ENCODE measurements at places on chromosomes 16 and 17.

DNA sequence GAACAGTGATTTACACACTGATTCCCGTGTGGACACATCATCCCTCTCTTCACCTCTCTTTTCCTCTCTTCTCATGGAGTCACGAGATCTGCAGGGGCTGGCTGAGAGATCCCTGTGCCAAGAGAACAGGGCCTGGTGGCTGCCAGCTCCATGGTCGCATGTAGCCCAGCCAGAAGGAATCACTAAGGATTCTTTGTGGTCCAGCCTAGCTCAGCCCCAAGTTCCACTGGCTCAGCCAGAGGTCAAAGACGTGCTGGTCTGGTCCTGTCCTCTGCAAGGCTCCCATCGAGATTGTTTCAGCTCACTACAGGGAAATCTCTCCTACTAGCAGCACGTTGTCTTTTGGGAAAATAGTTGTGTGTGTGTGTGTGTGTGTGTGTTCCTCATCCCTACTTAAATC lies 66.4 kb downstream of the NDEL1 start:
- H3K27ac ChIP-seq: peak overlapping the region; percentile 30
- no peak overlapping the region for H3K4me3 ChIP-seq
- H3K36me3 ChIP-seq: peaks cover 83% of the 10 kb centered on the region

- H3K4me1 ChIP-seq: peaks cover 5% of the 10 kb centered on the region
- H3K4me3 ChIP-seq: no peak overlapping the region
- H3K36me3 ChIP-seq: no peaks in the 10 kb centered on the region
- no peak for DNase-seq
- no peak overlapping the region for H3K27ac ChIP-seq
- H3K27me3 ChIP-seq: no peaks in the 10 kb centered on the region
Measured at GRCh38 chr17:81066771-81067315, 31.9 kb downstream of the BAIAP2 start.

DNA sequence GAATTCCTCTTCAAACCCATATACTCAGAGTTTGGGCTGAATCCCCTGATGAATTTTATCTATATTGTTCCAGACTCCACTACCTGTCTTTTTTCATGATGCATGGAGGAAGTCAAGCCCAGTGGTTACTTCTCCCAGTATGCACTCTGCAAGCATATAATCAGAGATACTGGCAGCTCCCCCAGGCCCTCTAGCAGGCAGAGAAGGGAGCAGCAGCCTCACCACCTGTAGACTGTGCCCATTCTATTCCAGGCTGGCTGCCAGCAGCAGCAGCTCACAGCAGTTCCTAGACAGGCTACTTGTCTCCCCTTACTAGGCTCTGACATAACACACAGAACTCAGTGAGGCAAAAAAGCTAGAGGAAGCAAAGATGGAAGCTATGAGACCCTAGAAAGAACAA lies 3.4 kb downstream of the MKS1 start:
- peaks cover 5% of the 10 kb centered on the region for H3K36me3 ChIP-seq
- H3K27ac ChIP-seq: no peak overlapping the region
- H3K4me1 ChIP-seq: peaks cover 9% of the 10 kb centered on the region
- H3K27me3 ChIP-seq: peaks cover 9% of the 10 kb centered on the region
- no peak for DNase-seq

DNA sequence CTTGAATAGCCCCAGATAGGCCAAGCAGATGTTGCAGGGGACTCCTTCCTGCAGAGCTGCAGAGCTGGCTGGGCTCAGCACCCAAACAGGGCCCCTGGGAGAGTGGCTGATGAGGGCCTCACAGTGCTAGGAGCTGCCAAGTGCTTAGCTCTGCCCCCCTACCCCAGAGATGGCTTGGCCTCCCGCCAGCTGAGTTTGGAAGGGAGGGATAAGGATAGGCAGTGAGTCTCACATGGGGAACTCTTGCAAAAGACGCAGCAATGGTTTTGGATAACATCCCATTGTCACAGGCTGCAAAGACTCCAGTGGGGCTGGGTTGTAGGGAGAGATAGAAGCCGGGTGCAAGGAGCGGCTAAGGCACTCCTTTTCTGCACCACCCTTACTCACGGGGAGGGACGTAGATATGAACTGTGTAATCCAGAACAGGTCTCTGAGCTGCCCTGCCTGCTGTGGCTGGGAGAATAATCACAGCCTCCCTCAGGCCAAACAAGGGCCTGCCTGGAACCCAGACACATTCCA lies 52.9 kb upstream of the MAF start:
- no peak overlapping the region for H3K27ac ChIP-seq
- H3K4me1 ChIP-seq: peaks cover 9% of the 10 kb centered on the region
- DNase-seq: no peak
- no peaks in the 10 kb centered on the region for H3K36me3 ChIP-seq
- no peak overlapping the region for H3K4me3 ChIP-seq

DNA sequence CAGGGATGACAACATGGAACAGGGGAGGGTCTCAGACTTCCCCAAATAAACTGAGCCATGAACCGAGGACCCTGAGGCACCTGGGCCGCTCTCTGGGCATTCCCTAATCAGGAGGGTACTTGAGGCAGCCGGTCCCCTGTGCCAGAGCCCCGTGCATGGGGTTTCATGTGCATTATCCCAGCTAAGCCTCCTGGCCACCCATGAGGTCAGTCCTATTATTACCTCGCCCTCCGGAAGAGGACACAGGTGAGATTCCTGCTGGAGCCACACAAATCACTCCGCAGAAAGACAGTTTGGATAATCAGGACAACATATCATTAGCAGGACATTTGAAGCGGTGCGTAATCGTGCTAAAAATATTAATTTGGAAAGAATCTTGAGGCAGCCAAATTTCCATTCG lies 274.0 kb downstream of the PARN start:
- no peak overlapping the region for H3K27ac ChIP-seq
- H3K4me3 ChIP-seq: no peak overlapping the region
- no peak for DNase-seq

DNA sequence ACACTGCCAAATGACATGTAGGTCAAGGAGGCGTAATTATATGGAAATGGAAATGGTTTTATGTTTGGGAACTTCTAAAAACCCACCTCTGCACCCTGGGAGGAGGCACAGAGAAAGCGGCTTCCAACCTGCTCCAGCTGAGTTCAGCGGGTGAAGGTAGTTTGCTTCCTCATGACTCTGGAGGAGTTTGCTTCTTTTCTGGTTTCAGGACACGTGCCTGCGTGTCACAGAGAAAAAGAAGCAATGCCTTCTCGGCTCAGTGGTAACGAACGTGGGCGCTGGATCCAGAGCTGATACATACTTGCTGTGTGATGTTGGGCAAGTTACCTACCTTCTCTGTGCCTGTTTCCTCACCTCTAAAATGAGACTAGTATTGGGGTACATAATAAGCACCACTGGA lies 22.1 kb downstream of the GPR139 start:
- no peak overlapping the region for H3K27ac ChIP-seq
- DNase-seq: no peak
- no peaks in the 10 kb centered on the region for H3K27me3 ChIP-seq
- H3K36me3 ChIP-seq: no peaks in the 10 kb centered on the region
- peaks cover 10% of the 10 kb centered on the region for H3K4me1 ChIP-seq

DNA sequence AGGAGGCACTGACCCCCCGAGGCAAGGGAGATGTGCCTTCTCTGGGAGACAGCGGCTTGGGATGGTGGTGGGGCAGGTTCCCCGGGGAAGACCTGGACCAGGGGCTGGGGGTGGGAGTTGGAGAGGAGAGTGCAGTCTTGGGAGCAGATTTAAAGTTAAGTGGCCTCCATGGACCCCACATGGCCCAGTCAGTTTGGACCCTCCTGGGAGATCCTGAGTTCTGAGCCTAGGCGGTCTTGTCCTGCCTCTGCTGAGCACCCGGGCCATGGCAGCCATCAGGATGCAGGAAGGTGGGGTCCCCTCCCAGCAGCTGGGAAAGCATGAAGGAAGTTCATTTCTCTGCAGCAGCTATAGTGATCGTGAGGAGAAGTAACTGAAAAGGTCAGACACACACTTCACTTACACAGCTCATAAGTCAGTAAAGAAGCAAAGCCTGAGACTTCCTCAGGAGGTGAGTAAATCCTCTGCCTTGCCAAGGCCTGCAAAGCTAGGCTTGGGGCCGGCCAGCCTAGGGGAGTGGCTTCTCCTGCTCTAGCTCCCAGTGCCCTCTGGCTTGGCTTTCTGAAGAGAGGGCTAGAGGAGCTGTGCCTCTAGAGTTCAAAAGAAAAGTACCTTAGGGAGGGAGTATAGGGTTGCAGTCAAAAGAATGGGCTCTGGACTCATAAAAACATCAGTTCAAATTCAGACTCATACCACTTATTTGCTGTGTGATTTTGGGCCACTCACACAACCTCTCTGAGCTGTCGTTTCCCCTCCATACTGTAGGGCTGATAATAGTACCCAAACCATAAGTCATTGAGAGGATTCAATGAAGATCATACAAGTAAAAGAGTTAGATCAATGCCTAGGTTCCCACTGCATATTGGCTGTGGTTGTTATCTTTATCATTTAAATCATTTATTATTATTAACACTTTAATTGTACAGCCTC lies 31.0 kb upstream of the C16orf78 start:
- H3K36me3 ChIP-seq: no peaks in the 10 kb centered on the region
- no peaks in the 10 kb centered on the region for H3K4me1 ChIP-seq
- no peak overlapping the region for H3K4me3 ChIP-seq

- H3K36me3 ChIP-seq: no peaks in the 10 kb centered on the region
- no peak for DNase-seq
- H3K4me3 ChIP-seq: no peak overlapping the region
- H3K27ac ChIP-seq: no peak overlapping the region
- H3K4me1 ChIP-seq: no peaks in the 10 kb centered on the region
- H3K27me3 ChIP-seq: peaks cover 13% of the 10 kb centered on the region
Measured at GRCh38 chr16:86970726-86971125, 346.5 kb downstream of the C16orf95 start.

DNA sequence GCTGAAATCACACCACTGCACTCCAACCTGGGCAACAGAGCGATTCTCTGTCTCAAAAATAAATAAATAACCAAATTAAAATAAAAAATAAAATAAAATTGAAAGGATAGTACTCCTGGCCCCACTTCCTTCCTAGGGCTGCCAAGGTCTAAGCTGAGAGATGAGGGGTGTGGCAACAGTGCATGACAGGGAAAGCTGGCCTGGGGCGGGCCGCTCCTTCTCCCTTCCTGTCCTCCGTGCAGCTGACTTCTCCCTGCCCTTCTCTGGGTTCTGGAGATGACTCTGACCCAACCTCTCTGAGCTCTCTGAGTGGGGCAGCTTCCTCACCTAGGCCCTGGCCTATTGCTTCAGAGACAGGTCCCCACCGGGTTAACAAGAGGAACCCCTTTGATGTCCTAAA lies 8.7 kb upstream of the SLC25A39 start:
- no peak overlapping the region for H3K27ac ChIP-seq
- H3K27me3 ChIP-seq: peaks cover 5% of the 10 kb centered on the region
- H3K36me3 ChIP-seq: no peaks in the 10 kb centered on the region
- peaks cover 12% of the 10 kb centered on the region for H3K4me1 ChIP-seq
- no peak for DNase-seq
- H3K4me3 ChIP-seq: no peak overlapping the region

All from WTC11 (cell line).